ENCODE measurements at places on chromosomes 16 and 17.
A peak's percentile ranks its signal among the peaks of the same experiment; 100 is the strongest.

- no peak for DNase-seq
Measured at GRCh38 chr16:70746708-70747424, 54.1 kb downstream of the VAC14 start.

DNA sequence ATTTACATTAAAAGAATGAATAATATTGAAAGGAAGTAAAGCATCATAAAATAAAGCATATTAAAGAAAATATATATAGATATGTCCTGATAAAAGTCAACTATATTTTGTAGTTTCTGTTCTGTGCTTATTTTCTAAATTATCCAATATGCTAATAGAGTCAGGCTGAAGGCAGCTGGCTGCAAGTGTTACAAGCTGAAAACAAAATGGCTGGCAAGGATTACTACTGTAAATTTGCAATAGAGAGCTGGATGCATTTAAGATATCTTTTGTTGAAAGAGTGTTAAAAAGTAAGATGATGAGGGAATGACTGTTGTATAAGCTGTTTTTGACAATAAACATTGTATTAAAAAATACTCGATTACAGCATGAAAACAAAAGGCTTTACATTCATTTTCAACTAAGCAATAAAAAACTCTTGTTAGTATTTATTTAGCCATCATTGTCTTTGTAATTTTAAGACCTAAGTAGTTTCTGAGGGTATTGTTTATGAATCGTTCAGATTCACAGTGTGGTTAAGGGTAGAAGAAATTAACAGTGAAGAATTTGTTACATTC, 76.3 kb downstream of the TANC2 start:
- no peak for DNase-seq

DNA sequence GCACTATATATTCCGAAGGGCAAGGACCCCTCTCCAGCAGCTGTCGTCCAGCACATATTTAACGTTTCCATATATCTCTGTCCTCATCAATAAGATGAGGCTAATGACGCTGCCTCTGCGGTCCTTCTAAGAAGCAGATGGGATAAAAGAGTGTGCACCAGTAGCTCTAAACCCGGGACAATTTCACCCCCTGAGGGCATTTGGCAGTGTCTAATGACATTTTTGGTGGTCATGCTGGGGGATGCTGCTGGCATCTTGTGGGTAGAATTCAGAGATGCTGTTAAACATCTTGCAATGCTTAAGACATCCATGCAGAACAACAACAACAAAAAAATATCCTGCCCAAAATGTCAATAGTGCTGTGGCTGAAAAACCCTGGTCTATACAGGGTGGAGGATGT, 372.9 kb downstream of the CDH13 start:
- DNase-seq = no peak

GRCh38 chr16:84184775-84185174, 2.1 kb downstream of the TAF1C start:
- DNase-seq = no peak

DNA sequence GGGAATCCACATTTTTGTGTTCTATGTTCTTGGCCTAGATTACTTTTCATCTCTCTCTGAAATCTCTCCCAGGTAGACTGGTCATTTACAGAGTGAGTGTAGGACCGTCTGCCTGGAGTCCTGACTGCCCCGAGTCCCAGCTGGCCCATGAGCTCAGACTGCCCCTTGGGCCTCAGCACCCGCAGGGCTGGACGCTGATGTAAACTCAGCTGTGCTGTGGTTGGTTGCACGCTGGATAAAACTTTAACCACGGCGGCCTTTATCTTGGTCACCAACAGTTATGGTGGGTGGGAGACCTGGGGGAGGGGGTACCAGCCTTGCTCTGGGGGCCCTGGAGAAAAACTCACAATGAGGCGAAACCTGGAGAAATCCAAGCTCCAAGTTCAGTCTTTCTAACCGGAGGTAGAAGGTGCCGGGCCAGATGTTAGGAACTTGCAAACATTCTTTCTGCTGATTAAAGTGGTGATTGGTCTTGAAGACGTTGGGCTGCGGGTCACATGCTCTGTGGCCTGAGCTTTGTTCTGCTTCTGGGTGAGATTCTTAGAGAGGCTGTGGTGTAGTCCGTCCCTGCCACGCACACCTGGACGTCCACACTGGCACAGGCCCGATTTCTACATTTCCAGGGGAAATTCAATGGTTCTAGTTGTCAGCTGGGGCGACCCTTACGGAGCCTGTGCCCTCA, 6.9 kb downstream of the METRNL start:
- DNase-seq = no peak

DNA sequence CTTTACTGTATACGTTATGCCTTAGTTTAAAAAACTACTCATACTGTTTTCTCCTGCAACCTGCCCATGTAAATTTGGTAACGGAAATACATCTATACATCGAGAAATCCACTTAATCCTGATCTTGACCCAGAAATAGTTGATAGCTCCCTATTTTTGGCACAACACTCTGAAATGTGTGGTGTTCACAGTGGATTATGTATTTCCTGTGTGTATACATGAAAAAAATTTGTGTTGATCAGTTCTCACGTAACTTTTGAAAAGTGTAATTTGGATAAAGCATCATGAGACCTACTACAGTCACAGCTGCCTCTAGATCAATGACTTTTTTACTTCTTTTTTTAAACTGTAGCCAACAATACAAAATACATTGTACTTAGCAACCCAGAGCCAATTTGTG, 90.7 kb downstream of the VMP1 start:
- DNase-seq = no peak

DNA sequence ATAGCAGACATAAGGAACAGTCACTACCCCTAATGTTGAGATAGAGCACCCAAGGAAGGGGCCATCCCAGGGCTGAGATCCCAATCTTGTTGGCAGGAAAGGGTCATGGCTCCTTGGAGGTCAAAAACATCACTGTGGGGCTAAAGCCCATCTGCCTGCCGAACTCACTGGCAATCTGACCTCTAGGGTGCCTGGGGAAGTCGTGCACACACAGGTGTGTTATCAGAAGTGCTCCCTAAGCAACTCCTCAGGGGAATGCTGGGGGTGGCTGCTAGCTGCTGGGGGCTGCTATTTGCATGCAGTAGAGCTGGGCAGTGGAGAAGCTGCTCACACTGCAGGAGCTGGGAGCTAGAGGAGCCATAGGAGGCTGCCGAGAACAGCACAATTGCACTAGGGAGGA, 47.5 kb upstream of the PHOSPHO1 start:
- no peak for DNase-seq

DNA sequence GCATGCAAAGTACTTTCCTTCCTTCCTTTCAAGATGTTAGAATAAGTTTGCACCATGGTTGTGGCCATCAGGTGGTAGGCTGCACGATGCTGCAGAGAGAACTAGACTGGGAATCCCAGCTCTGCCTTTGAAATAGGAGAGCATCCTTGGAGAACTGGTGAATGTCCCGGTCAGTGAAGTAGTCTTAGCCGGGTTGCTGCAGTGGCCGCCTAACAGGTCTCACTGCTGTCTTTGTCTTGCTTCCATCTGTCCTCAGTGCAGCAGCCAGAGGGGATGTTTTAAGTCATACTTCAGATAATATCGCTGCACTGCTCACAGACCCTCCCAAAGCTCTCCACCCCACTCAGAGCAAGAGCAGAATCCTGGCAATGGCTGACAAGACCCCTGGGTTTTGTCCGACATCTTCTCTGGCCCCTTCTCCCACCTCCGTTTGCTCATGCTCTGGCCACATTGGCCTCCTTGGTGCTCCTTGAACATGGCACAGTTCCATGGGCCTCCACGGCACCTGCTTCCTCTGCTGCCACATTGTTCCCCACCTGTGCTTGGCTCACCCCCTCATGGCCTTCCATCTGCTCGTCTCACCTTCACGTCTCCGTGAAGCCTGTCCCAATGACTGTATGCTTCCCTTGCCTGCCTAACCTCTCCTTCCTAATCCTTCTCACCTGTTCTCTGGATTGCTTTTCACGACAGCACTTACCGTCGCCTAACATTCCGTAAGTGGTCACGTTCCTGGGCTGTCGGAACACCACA, 439.8 kb downstream of the UTP18 start:
- no peak for DNase-seq

GRCh38 chr17:17107281-17107680, 65.0 kb downstream of the MPRIP start:
- DNase-seq = no peak

DNA sequence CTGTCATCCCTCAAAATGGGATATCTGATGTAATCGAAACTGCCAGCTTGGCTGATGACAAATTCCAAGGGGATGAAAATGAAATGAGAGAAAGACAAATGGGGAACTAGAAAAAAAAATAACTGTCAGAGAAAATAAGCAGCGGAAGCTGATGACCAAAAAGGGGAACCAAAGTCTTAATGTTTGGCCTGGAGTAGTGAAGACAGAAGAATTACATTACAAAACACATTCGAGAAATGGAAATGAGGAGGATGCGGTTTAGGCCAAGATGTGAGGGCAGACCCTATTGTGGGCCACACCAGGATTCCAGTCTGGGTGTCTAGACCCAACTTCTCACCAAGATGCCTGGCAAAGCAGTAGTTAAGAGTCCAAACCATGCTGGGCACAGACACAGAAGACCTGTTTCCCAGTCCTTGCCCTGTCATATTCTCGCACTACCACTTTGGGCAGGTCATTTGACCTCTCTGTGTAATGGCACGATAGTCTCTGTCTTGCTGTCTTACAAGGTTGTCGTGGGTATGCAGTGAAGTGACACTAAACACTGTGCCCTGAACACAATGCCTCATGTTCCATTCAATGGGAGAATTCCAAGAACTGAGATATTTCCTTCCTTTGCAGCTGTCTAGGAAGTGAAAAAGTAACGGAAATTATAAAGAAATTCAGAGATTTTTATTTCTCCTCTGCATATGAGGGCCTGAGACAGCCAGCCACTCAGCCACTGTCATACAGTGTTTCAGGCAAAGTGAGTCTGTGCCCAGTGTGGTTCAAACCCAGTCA, 12.3 kb upstream of the CCL2 start:
- no peak for DNase-seq

GRCh38 chr16:87422106-87422505, 30.0 kb downstream of the MAP1LC3B start:
- no peak for DNase-seq

DNA sequence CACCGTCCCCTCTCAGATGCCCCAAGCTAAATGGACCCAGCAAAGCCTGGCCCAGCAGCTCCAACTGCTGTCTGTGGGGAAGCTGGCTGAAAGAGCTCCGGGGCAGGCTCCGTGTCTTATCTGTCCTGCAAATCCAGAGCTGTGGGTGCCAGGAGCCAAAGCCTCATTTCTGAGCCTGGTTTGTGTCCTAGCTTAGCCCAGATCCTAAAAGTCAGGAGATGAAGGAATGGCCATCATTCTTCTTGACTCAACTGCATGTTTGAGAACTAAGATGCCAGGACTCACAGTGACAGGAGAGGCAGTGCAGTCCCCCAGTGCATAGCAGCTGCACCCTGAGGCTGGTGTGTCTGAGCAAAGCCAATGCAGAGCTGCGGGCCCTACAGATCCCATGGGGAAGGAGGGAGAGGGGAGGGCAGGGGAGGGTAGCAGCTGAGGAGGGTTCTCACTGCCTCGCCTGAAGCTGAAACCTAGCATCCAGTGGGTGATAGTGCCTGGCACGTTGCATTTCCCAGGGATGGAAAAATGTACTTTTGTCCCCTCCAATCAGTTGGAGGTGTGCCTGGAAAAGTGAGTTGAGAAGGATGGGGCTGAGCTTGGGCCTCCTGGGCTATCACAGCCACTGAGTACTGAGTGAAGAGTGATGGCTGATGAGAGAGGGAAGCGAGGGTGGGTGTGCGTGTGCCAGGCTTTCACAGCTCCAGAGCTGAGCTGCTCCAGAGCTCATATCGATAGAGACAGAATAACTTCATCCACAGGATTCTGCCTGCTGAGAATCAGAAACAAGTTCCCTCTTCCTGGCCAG, 24.5 kb upstream of the CD300E start:
- DNase-seq = no peak

GRCh38 chr17:63406689-63407330, 39.3 kb downstream of the CYB561 start:
- peak; percentile 20 for DNase-seq

DNA sequence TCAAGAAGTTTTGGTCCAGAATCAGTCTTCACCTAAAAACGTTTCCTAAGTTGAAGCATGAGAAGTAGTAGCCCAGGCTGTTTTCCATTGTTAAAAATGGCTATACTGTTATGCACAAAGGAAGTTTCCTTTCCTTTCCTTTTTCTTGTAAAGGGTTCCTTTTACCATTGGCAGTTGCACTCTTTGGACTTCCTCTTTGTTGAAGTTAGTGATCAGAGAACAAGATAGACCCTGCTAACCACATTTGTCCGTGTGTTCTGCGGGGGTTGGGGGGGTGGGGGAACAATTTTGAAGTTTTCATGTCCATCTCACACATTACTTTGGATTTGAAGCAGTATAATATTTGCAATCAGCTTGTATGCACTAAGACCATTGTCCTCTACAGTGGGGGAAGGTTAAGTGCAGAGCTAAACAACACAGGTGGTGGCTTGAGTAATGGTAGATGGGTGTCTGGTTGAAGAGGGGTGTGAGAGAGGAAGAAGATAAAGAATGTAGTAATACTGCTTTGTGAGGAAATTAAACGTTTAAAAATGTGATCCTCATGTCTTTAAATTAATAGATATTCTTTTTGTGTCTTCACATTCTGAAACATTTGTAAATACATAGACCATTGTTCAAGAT, 1.4 kb downstream of the LPCAT2 start:
- no peak for DNase-seq

DNA sequence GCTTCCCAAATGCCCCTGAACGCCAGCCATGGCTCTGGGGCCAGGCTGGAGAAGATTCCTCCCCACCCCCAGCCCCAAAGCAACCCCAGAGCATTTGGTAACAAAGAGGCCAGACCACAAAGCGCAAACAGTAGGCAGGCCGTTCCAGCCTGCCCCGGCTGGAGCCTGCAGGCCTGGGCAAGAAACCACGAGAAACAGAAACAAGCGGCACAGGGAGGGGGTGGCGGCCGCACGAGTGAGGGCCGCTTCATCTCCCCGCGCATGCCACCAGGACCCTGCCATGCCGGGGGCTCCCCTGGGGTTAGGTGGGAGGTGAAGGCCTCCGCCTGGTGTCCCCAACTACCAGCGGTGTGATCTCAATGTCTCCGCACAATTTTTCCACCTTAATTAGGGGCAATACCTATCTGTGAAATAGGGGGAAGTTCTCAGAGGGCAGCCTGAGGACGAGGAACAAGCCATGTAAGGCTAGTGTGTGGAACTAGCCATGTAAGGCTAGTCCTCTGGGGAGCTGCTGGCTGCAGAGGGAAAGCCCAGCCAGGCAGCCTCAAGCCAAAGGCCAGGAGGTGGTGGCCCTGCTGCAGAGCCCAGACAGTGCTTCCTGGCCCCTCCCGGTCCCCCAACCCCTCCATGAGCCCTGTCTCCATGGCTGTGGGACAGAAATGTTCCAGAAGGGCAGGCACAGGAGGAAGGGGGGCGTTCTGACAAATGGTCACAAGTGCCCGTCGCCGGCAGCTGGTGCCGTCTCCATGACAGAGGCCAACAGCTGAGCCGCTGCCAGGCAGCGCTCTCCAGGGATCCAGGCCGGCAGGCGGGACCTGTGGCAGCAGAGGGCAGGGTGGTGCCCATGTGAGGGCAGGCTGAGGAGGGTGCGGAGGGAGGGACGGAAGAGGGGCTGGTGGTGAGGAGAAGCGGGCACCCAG, 14.5 kb upstream of the MTSS2 start:
- DNase-seq = no peak

GRCh38 chr17:73068322-73069153, 23.9 kb downstream of the SLC39A11 start:
- no peak for DNase-seq
